ENCODE measurements at places on chromosomes 16 and 17.
A peak's percentile ranks its signal among the peaks of the same experiment; 100 is the strongest.

DNA sequence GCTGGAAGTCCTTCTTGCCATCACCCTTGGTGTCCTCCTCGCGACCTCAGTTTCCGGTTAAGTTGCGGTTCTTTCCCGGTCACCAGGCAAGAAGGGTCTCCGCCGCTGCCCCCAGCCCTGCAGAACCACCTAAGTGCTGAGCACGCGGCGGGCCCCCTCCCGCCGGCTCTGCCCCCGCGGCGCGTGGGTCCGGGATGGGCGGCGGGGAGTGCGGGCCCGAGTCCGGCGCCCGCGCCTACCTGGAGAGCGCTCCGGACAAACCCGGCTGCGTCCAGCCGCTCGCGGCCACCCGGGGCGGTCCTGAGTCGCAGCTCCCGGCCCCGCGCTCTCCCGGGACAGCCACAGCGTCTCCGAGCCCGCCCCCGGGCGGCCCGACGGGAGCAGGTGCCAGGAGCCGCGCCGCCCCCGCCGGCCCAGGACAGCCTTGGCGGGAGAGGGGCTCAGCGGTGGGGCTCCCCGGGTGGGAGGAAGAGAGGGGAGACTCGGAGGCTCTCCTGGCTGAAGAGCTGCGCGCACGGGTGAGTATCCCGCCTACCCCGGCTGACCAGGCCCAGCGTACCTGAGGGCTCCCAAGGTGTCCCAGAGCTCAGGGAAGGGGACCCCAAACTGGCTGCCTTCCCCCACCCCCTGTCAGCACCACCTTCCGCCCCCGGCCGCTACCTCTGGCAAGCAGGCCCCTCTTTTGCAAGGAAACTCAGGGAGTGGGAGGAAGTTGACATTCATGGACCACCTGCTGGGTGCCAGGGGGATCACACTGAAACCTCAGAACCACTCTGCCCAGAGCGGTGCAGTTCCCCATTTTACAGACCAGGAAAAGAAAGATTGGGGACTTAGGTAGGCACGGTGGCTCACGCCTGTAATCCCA, 22.2 kb upstream of the C17orf113 start:
- DNase-seq = no peak

- DNase-seq = no peak
These were observed 44.5 kb downstream of the LAT start for GRCh38 chr16:29029168-29029994.

- no peak for DNase-seq
These were observed 17.0 kb upstream of the TOX3 start for GRCh38 chr16:52563767-52564611.

- DNase-seq = no peak
These were observed 1.1 kb upstream of the CHRNB1 start for GRCh38 chr17:7443499-7444485.

- no peak for DNase-seq
These were observed 26.9 kb downstream of the NSMCE1 start for GRCh38 chr16:27241658-27242057.

- no peak for DNase-seq
These were observed 25.1 kb downstream of the ZP2 start for GRCh38 chr16:21186326-21186691.

DNA sequence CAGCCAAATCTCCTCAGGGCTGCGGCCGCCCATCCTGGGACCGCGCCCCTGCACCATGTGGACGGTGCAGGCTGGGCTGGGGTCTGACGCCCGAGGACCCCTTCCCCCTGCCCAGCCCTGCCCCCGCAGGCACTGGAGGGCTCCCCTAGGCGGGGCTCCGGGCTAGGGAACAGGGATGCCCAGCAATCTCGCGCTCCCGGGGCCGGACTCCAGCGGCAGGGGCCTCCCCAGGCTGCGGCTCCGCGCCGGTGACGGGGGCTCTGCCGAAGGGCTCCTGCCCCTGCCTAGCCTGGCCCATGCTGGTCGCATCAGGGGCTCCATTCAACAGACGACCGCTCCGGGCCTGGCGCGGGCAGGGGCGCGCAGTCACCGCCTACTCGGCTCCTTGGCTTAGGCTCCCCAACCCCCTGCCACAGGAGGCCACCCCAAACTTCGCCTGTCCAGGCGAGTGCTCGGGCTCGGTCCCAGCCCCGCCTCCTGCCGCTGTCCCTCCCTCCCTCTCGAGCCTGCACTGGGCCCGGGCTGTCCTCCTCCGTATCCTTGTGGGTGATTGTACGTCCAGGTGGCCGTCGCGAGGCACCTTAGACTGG, 27.4 kb upstream of the ADORA2B start:
- DNase-seq = no peak

- no peak for DNase-seq
These were observed 31.4 kb downstream of the ACTG1 start for GRCh38 chr17:81481073-81481799.

DNA sequence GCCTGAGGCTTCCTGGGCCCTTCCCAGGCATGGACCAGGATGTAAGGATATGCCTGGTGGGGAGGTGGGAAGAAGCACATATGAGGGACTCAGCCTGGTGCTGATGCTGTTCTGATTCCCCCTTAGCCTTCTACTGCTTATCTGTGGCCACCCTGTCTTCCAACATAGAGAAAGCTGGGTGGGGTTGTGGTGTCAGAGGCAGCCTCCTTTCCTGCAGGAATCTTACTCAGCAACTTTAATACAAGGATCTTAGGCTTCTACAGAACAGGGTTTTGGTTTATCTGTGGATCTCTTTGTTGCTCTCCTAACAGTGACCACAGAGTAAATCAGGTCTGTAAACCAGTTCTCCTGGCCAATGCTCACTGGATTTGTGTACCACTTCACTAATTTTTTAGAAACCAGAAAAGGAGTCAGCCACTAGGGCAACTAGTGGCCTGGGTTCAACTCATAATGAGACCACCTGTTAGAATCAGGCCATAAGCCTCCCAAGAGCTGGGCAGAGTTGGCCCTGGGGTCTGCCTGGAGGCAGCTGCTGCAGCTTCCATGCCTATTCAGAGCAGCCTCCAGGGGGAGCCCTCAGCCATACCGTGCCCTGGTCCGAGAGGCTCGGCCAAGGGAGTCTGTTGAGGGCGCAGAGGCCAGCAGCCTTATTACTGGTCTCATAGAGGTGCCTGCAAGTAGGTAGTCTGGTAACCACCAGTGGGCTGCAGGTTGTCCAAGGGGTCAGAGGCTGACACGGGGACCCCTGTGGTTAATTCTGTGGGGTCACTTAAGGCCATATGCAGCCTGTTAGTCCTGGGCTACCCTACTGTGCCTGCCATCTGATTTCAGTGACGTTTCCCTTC, 7.1 kb downstream of the HAS3 start:
- DNase-seq = no peak

- DNase-seq = no peak
These were observed 45.1 kb downstream of the BAIAP2 start for GRCh38 chr17:81080019-81080418.

GRCh38 chr16:27779641-27780164, 229.8 kb downstream of the KATNIP start:
- peak; percentile 7 for DNase-seq

GRCh38 chr16:14344945-14345344, 273.8 kb downstream of the MRTFB start:
- DNase-seq = no peak

DNA sequence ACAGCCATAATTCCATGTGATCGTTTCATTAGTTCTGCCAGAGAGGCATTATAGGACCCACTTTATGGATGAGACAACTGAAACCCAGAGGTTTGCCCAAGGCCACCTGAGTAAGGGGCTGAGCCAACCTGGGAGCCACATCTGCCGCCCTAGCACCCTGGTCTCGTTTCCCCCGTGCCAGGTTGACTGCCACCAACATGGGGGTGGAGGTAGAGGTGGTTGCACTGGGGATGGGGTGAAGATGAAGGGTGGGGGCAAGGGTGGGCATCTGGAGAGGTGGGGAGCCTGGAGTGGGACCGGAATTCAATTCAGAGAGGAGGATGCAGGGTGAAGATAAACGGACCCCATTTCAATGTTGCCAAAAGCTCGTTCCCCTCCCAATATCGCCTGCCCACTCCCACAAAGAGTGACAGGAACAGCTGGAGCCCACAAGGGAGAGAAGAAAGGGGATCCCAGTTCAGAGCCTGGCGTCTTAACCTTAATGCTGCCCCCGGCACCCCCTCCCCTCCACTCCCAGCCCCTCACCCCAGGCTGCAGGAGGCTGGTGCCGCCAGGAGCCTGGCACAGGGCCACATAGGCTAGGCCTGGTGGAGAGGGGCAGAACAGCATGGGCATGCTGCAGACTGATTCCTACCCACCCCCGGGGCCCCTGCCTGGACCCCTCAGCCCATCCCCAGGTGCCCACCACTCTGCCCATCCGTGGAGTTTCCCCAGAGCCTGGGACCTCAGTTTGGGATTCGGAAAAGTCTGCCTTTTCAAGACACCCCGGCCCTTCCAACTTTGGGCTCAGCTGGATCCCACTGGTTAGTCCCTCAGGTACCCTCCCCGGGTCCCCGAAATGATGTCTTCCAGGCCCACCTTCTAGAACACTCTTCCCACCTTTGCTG, 29.6 kb downstream of the NGFR start:
- no peak for DNase-seq

DNA sequence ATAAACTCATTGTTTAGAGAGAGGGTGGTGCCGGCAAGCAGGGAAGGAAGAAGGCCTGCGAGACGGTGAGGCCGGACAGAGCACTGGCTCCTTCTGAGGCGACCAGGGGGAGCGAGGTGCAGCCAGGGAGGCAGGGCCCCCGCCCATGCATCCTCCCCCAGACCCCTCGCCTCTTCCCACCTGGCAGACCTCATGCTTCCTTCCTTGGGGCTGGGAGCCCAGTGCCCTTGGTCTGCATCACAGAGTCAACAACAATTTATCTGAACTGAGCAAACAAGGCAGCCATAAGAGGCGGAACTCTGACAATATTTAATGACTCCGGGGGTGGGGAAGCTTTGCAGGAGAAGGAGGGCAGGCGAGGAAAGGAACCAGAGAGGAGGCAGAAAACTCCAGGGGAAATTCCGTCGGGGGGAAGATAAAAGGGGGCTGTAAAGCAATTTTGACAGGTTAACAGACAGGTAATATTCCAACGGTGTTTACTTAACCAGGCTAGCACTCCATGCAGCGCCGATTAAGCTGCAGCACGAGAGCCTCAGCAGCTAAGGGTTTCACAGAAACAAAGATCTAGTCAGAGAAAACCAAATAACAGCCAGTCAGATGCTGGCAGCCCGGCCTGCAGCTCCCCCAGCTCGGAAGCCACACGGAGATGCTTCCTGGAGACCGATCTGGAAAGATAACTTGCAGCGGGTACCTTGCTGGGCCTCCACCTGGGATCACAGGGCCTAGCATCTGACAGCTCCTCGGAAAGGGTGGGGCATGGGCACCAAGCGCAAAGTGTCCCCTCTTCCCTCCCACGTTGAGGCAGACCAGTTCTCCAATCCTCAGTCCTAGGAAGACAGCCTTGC, 398.2 kb downstream of the SOX9 start:
- no peak for DNase-seq

- DNase-seq = no peak
These were observed 3.9 kb downstream of the TELO2 start for GRCh38 chr16:1497014-1497598.

DNA sequence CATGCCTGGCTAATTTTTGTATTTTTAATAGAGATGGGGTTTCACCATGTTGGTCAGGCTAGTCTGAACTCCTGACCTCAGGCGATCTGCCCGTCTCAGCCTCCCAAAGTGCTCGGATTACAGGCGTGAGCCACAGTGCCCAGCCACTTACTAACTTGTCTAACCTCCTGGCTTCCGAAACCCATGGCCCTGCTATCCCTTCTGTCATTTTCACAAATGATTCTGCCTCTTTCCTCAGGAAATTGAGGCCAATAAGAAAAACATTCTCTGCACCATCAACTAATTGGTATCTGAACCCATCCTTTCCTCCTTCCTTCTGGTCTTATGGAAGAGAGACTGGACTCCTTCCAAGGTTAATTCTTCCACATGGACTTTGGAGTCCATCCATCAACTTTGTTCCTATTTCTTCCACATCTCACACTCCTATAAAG, 27.9 kb upstream of the TNRC6A start:
- DNase-seq = no peak

- no peak for DNase-seq
These were observed 99.4 kb downstream of the TNFRSF13B start for GRCh38 chr17:16872351-16873173.

DNA sequence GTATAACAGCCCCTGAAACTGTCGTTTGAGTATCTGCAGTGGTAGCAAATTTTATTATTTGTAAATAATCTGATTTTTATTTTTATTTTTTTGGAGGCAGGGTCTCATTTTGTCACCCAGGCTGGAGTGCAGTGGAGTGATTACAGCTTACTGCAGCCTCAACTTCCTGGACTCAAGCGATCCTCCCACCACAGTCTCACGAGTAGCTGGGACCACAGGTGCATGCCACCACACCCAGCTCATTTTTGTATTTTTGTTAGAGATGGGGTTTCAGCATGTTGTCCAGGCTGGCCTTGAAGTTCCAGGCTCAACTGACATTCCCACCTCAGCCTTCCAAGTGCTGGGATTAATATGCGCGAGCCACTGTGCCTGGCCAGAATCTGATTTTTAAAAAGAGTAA, 2.8 kb downstream of the NDEL1 start:
- no peak for DNase-seq

DNA sequence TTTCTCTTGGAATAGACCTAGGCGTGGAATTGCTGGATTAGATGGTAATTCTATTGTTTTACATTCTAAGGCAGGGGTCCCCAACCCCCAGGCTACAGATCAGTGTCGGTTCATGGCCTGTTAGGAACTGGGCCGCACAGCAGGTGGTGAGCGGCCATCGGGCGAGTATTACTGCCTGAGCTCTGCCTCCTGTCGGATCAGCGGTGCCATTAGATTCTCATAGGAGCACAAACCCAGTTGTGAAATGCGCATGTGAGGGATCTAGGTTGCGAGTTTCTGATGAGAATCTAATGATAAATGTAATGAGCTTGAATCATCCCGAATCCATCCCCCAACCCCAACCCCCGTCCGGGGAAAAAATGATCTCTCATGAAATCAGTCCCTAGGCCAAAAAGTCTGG, 23.0 kb downstream of the NLRC5 start:
- DNase-seq = no peak

DNA sequence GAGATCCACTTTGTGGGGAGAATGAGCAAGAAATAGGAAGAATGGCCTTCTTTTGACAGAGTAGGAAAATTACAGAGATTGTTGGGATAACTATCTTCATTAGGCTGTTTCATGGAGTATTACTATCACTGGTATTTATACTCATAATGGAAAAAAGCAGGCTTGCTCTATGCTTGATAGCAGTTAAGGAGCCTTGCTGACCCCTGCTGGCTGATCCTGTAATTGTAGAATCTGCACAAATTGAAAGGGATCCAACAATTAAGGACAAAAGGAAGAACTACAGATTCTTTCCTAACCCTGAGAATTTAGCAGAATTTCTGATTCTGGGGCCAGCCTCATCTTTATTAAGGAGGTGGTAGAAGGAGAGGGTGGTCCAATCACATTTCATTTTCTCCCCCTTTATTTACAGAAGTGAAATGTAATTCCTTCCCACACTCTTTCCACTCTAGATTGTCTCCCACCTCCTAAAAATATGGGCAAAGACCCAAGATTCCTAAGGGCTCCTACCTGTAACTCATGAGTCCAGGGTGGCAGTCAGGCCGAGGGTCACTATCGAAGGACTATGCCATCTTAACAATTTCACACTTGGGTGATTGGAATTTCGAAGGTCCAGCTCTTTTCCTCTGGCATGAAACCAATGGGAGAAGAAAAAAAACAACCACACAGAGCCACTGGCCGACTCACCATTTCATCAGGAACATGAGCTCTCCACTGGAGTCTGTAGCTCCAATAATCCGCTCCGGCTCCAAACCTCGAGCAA, 26.3 kb downstream of the NFE2L1 start:
- DNase-seq = no peak

Data from iPS DF 19.7 (cell line).